NCI-H1092 (cell line): ENCODE measurements at places on chromosomes 1 and 21.

- no peak for DNase-seq
Observed at GRCh38 chr1:178938101-178938958, 67.5 kb upstream of the ANGPTL1 start.

- no peak for DNase-seq
Observed at GRCh38 chr1:211603191-211603701, 24.3 kb upstream of the SLC30A1 start.

GRCh38 chr1:235945775-235946570, 79.3 kb upstream of the LYST start:
- no peak for DNase-seq

DNA sequence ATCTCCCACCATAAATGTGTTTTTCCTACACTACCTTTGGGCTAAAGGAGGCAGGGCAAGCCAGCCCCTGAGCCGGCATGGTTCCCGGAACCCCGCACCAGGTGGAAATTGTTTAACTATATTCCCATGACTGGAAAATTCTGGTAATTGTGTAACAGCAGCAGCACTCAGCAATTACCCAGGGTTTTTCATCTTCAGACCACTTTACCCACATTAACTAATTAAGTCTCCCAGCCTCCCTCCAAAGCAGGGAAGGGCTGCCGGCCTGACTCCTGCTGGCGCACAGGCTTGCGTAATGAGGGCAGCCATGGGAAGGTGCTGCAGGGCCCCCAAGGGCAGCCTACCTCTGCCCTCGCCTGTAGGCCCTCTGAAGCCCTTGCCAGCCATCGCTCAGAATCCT, 140.7 kb upstream of the VAMP3 start:
- peak; percentile 43 for DNase-seq

DNA sequence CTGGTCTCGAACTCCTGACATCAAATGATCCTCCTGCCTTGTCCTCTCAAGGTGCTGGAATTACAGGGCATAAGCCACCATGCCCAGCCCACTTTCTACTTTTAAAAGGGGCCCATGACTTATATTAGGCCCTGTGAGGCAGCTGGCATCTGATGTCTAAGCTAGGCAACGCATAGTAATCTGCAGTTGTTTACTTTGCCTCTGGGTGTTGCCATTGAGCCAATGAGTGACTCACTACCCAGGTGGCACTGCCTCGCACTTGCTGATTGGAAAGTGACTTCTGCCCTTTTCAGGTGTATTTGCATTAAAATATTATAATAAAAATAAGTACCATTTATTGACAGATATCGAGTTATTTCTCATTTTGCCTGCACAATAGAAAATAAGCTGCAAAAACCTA, 84.9 kb downstream of the KIF14 start:
- DNase-seq = peak; percentile 16

- DNase-seq = no peak
Observed at GRCh38 chr1:184060316-184060715, 8.8 kb downstream of the TSEN15 start.
